ENCODE measurements at places on chromosomes 5 and 9.

GRCh38 chr9:70557661-70558369, 143.4 kb upstream of the KLF9 start:
- DNase-seq: no peak

- no peak for DNase-seq
Observed at GRCh38 chr5:167995844-167996425, 295.5 kb upstream of the WWC1 start.

GRCh38 chr9:74645007-74645639, 148.0 kb downstream of the RORB start:
- no peak for DNase-seq

DNA sequence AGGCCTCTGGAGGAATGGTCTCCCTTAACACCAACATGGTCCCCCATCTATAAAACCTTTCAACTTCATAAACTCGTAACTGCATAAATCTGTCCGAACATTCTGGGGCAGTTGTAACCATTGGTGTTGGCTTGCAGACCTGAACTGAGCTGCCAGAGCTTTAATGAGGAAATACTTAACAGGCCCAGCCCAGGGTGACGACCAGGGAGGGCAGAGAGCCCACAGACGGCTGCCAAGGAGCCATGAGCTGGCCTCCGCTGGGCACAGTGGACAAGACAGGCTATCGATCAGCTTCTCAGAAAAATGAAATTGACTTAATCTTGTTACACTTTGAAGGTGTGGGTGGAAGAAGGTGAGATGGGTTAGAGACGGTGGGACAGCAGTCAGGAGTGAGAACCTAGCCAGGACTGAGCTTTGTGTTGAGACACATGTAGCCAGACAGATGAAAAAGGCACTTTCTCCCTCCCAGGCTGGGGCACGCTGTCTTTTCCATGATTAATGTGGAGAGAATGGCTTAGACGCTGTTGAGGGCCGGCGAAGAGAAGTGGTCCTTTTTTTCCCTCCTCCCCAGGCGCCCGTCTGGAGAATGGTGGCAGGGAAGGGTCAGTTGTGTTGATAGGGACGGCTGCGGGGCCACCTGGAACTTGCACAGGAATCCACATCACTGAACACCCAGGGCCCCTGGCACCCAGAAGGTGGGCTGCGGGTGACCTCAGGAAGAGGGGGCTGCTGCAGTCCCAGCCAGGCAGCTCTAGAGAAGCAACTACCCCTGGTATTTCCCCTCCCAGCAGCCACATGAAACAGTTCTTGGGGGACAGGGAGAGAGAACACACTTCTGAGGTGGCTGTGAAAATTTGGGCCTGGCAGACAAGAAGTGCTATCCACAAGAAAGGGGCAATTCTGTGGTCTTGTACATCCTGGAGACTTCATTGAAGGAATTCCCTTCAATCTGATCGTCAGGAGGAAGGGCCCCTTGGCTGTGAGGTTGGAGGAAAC, 27.3 kb upstream of the TCOF1 start:
- DNase-seq: no peak

DNA sequence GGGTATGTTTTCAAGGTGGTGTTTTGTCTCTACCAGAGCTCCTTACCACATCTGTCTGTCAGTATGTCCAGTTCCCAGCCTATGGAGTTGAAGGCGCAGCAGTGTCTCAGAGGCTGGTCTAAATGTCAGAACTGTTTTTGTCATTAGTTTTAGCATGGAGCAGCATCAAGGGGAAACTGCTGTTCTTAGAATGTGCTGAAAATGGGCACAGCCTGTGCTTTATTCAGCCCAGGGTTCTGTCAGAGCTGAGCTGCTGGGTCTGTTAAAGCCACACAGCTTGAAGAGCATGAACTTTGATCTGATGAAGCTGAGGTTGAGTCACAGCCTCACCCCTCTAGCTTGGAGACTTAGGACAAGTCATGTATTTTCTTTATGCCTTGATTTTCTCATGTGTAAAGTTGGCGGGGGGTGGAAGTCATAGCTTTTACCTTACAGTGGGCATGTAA, 71.9 kb downstream of the RALGPS1 start:
- peak; percentile 12 for DNase-seq

- DNase-seq: no peak
Observed at GRCh38 chr5:89596821-89597220, 713.8 kb upstream of the MEF2C start.

GRCh38 chr5:54807421-54807820, 178.0 kb downstream of the ESM1 start:
- no peak for DNase-seq

DNA sequence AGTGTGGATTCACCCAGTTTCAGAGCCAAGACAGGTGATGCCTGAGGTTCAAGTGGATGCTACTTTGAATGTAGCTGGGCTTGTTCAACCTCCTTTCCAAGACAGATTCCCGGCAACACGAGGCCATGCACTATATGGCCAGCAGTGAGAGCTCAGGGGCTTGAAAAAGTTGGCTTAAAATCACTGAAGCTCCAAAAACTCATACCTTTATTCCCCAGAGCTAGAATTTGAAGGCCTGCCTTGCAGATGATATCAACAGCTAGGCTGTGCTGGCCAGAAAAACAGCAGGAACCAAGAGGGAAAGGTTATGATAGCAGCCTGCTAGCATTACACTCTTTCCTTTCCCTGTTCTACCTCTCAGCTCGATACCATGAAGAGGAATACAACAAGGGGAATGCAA, 120.2 kb upstream of the DAB2 start:
- DNase-seq: no peak

DNA sequence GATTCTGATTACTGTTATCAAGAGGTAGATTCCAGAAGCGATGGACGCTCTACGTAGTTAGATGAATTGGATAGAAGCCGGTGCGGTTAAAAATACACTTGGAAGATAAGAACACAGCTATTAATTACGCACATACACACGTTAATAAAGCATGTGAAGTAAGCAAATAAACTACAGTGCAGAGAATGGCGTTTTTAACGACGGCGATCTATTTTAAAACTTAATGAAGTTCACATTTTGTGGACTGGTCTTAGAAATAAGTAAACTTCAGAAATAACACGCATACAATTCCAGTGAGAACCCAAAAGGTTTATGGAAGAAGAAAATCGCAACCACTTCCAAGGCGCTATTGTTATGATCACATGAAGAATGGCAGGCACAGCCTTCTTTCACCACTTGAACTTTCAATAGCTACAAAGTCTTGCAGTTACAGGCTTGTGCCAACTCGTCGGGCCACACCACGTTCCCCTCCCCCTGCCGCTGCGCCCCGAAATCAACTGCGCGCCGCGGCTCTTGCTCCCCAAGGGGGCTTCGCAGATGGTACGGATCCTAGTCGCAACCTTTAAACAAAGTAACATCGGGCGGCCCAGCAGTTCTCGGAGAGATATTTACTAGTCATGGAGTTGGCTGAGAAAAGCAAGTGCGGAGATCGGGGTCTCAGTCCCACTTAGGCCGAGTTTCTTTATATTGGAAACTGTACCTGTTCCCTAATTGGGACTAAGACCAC, 866 bp upstream of the SEMA6A start:
- no peak for DNase-seq

GRCh38 chr5:126937771-126938170, 92.6 kb downstream of the MARCHF3 start:
- no peak for DNase-seq

Measured in activated gamma-delta T cell treated with anti-CD3 and anti-CD28 coated beads, Interleukin-2, amount 50 U/mL, for 16 hours (primary cell).